ENCODE measurements at places on chromosomes 6 and 20.

DNA sequence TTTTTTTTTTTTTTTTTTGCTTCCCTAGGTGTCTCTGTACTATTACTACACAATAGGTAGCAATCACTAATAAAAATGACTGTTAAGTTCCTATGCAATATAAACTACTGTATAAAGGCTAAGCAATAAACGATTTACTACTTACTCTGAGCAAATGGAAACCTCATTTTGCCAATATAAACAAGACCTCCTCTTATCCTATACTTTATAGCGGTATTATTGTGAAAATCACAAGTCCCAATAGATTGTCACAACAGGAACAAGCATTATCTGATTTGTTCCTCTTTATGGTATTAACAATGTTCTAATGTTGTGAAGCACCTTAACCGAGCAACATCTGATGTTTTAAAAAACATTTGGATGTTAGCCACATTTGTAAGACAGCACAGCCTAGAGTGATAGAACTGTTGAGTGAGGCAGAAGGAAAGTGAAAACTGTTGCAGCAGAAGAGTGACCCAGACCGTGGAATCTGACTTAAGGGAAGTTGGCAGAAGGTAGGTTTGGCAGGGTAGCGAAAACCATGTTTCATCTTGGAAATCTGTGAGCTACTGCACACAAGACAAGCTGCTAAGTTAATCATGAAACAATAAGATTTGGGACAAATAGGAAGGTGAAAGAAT, 94.2 kb downstream of the MYLK4 start:
- DNase-seq = no peak

- no peak for DNase-seq
Observed at GRCh38 chr6:160962835-160963623, 28.5 kb upstream of the MAP3K4 start.

DNA sequence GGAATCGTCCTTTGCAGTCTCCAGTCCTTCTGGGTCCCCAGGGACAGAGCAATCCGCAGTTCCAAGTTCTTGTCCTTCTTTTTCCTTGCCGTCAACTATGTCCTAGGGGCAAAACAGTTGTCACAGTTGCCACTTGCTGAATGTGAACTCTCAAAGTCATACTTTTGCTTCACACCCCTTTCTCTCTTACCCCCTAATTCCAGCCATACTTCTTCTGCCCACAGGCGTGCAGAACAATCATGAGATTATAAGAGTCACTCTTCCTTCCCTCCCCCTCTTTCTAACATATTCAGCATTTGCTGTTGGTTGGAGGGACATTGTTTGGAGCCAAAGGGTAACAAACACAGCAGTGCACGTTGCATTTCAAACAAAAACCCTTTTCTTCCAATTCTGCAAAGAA, 74.4 kb downstream of the BCAS1 start:
- no peak for DNase-seq

DNA sequence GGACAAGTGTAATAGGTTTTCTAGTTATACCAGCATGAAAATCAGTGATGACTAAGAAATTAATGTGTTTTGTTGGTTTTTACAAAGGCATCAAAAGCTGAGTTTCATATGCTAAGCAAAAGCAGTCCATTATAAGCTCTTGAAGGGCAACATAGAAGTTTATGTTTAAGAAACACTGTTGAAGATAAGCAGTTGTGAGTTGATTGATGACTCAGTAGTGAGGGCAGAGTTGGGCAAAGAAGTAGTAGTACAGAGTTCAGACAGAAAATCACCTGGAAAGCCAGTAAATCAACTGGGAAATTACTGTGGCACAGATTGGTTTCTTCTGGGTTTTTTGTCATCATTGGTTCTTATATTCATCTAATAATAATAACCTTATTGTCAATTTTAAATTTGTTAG, 78.0 kb upstream of the SMIM8 start:
- no peak for DNase-seq

DNA sequence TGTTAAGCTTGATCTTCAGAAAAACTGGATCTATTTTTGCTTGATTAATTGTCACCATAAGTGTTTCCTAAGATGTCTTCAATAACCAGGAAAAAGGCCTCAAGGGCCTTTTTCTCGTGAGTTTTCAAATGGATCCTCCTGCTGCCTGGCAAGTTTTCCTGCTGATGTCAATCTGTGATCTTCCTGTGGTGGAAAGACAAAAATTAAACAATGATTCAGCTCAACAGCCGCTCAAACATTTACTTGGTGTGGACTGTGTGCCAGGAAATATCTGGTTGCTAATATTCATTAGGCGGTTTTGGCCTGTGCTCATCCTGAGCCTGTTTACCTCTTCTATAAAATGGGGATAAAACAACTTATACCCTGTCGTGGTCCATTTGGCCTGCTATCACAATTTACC, 35.4 kb upstream of the SSTR4 start:
- no peak for DNase-seq

GRCh38 chr20:32621071-32621890, 36.1 kb upstream of the NOL4L start:
- DNase-seq = no peak
